Purkinje cell (primary cell): ENCODE measurements at places on chromosomes 1 and 21. TPM values are rescaled to one million over a fixed set of nuclear protein-coding genes. Genes with fewer than 3 reads are reported as not detected.

Gene LIPI
- 0.34 and 0.43 TPM in 2 replicates for polyA plus RNA-seq

Gene PAQR6
- 0.20 and 1.6 TPM in 2 replicates for polyA plus RNA-seq

Gene PCP4
- 32,123 and 40,137 TPM in 2 replicates for polyA plus RNA-seq

Gene LPAR3
- not detected in 2 replicates for polyA plus RNA-seq

Gene NUP210L
- polyA plus RNA-seq: 0.11 and 0.27 TPM in 2 replicates

Gene BSND
- polyA plus RNA-seq: not detected in 2 replicates

Gene AMY1A
- not detected in 2 replicates for polyA plus RNA-seq

Gene SPRR2F
- not detected in 2 replicates for polyA plus RNA-seq

Gene SLC6A9
- polyA plus RNA-seq: 1.5 and 1.6 TPM in 2 replicates
